ENCODE measurements at places on chromosomes 12 and 14. TPM values are rescaled to one million over a fixed set of nuclear protein-coding genes. Genes with fewer than 3 reads are reported as not detected.

PLEK2 gene
- 33.9 TPM for polyA plus RNA-seq

BEGAIN gene
- 7.4 TPM for polyA plus RNA-seq

CPNE6 gene
- polyA plus RNA-seq = 3.3 TPM

KRT3 gene
- not detected for polyA plus RNA-seq

DNAH10 gene
- polyA plus RNA-seq = 0.50 TPM

DDN gene
- 0.22 TPM for polyA plus RNA-seq

GALNT6 gene
- polyA plus RNA-seq = 45.2 TPM

KRT71 gene
- not detected for polyA plus RNA-seq

BICDL1 gene
- polyA plus RNA-seq = 3.2 TPM

CIDEB gene
- polyA plus RNA-seq = 195 TPM

Measured in small intestine (tissue), 16 donors.